ENCODE measurements at places on chromosomes 1 and 21. TPM values are rescaled to one million over a fixed set of nuclear protein-coding genes. Genes with fewer than 3 reads are reported as not detected.

Gene SAMD11
- total RNA-seq, result not detected

GRCh38 chr1:67053535-67053784, 488 bp downstream of the SLC35D1 start:
- DNase-seq, result no peak

Gene FCRL1
- total RNA-seq, result not detected

DNA sequence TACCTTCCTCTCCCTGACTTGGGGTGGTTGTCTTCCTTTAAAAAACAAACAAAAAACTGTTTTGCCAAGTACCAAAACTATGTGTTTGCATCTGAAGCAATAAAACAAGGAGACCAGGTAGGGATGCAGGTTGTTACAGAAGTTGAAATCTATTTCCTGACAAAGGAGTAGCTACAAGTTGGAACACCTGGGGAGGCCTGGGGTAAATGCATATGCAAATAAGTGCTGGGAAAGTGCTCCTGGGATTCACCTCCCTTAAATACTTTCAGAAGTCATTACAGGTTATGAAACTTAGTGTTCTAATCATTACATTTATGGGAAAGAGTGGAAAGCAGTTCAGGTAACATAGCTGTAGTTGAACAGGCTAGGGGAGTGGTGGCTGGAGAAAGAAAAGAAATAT, 1.9 kb upstream of the TSNAX start:
- no peak for DNase-seq

DNA sequence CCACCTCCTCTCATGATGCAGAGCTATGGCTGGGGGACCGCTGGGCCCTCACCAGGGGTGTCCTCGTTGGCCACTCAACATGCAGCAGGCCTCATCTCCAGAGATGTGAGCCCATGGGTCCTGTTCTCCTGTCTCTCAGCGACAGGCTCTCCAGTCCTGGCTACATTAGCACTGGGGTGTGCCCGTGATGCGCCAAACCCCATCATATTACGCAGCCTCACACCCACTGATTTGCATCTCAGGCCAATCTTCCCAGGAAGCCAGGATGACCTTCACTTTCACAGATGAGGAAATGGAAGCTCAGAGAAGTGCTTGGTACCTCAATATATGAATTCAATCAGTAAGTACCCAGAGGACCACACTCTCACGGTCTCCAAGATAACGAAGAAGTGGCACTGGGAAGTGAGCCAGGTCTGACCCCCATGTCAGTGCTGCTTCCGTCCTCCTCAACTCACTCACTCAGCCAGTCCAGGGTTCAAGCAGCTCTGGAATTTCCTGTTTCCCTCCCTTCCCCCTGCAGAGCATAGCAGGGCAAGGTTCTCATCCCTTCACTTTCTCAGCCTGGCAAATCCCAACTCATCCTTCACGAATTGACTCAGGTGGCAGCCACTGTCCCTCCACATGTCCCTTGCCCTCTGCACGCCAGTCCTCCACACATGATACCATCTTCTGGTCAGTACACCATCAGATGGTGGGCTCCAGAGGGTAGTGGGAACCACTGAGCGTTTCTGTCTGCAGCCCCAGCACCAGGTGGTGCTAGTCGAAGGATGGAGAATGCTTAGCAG, 28.9 kb upstream of the EVA1B start:
- no peak for DNase-seq

- no peak for DNase-seq
Measured at GRCh38 chr1:244200596-244200995, 149.5 kb downstream of the ZBTB18 start.

Gene CFHR3
- not detected for total RNA-seq

GRCh38 chr1:69363236-69363635, 204.5 kb upstream of the LRRC7 start:
- DNase-seq, result no peak

DNA sequence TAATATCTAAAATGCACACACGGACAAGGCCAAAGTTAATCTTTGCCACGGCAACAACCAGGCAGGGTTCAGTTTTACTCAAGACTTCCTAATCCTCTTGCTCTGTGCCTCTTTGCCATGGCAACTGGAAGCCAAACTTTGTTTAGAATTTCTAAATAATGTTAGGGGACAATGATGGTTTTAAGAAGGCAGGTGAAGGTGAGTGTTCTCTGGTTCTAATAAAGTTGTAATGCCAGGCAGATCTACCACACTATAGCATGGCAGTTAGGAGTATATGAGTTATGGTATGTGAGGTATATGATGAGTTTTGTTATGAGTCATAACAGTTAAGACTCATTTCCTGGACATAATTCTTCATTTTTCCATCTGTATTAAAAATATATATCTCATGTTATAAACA, 2.7 kb downstream of the PTPRC start:
- DNase-seq, result peak; percentile 74

DNA sequence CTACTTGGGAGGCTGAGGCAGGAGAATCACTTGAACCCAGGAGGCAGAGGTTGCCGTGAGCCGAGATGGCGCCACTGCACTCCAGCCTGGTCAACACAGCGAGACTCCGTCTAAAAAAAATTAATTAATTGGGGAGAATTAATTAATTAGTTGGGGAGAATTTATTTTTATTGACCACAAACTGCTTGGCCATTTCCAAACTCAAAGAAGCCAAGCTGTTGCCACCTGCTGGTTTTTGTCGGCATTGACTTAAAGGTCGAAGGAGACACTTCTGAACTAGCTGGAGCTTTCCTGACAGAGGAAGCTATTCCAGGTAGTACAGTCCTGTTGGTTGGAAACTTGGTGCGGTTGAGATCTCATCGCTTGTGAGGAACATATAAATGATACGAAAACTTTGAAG, 13.1 kb downstream of the MAP1LC3C start:
- peak; percentile 38 for DNase-seq

Gene COL8A2
- not detected for total RNA-seq

GRCh38 chr1:237888143-237888542, 2.6 kb downstream of the ZP4 start:
- DNase-seq, result no peak

DNA sequence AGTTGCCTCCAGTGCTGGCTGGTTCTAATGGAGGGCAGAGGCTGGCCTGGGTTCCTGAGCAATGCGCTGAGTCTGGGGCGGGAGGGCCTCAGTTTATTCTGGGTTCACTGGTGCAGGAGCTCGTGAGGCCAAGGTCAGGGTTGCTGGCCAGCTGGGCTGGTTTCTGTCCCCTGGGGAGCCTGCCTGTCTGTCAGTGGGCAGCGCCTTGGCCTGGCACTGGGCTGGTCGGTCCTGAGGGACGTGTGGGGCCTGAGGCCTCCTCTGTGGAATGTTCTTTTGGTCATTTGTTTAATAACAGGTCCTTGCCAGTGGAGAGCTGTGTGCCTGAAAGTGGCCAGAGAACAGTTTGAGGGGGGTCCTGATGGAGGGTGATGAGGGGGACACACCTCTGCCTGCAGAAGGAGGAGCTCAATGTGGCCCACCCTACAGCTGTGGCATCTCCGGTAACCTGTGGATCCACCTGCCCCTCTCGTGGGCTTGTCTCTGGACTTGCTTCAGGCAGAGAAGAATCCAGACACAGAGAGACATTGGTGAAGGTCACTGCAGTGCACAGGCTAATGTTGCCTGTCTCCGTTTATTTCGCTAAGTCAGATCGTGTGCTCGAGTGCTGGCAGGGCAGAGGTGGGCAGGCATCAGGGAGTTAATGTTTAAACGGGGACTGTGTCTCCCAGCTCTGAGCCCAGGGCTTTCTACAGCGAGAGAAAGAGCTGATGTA, 34.6 kb downstream of the COQ8A start:
- no peak for DNase-seq

Gene MNDA
- not detected for total RNA-seq

- no peak for DNase-seq
Measured at GRCh38 chr1:235617808-235618207, 31.8 kb downstream of the GNG4 start.

DNA sequence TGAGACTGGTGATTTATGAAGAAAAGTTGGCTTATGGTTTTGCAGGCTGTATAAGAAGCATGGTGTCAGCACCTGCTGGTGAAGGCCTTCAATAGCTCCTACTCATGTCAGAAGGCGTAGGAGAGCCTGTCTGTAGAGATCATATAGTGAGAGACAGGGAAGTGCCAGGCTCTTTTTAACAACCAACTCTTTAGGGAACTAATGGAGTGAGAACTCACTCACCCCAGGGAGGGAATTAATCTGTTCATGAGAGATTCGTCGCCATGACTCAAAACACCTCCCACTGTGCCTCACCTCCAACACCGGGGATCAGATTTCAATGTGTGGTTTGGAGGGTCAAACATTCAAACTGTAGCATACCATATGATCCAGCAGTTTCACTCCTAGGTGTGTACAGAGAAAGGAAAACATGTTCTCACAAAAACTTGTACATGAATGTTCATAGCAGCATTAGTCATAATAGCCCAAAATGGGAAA, 72.6 kb downstream of the TTC3 start:
- DNase-seq, result no peak

Gene RHD
- total RNA-seq, result not detected

DNA sequence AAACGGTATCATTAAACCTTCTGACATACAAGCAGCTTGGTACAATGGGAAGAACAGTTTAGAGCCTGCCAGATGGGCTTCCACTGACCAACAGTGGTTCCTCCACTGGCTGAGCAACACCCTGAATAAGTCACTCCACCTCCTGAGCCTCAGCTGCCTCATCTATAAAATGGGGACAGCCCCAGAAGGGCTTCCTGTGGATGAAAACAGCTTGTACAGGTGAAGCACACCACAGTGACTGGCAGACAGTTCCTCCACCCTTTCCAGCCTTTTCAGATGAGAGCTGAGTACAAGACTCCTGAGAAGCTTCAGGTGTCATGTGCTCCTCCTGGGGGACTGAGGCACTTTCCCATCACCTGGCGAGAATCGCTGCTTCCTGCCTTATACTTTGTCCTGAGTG, 2.1 kb downstream of the CAPZB start:
- peak; percentile 54 for DNase-seq

GRCh38 chr1:243313635-243314536, 58.0 kb downstream of the SDCCAG8 start:
- no peak for DNase-seq

Gene HSPB7
- total RNA-seq, result not detected

GRCh38 chr1:12539705-12540579, 78.1 kb downstream of the DHRS3 start:
- no peak for DNase-seq

Gene NUDT4B
- not detected for total RNA-seq

DNA sequence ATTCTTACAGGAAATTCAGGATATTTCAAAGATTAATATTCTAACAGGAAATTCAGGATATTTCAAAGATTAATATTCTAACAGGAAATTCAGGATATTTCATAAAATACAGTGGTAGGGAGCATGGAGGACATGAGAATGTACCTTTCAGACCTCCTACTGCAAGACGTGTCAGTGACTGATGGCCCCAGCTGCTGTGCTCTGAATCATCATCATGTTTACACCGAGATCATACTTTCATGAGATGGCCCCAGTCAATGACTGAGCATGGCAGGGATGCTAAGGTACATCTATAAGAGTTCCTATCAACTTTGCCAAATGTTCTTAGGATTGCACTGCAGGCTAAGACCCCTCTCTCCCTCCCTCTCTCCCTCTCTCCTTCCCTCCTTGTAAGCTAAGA, 69.0 kb downstream of the HFM1 start:
- no peak for DNase-seq

GRCh38 chr1:209805875-209806760, at the start of gene IRF6:
Gene IRF6, minus strand, starts transcription at chr1:209806142. Its CDS starts 4,729 bp downstream, at chr1:209801413.
- DNase-seq, result peak; percentile 71

- DNase-seq, result no peak
Measured at GRCh38 chr1:54980046-54980527, 341 bp upstream of the TMEM61 start.

GRCh38 chr1:38297842-38298241, 251.2 kb upstream of the POU3F1 start:
- no peak for DNase-seq

DNA sequence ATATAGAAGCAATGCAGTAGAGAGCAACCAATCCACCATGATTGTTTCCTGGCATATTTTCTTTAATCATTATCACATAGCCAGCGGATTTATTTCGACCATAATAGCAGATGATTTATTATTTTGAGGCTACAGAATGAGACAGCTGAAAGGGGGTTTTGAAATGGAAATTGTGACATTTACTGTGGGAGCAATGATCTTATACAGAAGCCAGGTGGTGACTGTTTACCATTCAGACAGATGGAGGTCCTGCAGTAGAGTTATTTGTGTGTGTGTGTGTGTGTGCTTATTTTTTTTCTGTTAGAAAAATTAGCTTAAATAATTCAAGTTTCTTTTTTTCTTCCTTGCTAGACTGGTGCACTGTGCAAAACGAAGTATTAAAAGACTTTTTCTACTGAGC, 1784.5 kb downstream of the MRPL39 start:
- no peak for DNase-seq

DNA sequence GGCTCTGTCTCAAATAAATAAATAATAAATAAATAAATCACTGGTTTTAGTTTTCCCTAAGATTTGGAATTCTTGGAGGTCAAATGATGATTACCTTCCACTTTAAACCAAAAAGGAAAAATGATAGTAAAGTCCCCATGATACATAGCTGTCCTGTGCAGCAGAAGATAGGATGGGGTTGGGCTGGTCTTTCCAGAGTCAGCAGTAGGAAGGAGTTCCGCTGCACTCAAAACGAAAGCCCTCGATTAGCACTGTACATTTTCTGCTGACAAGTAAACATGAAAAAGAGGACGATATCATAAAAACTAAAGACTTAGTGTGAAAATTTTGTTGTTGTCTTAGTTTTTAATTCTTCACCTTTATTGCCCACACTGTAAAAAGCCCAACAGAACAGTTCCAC, 79.7 kb downstream of the ATP5PO start:
- no peak for DNase-seq

Gene DNAJC16
- 13.4 TPM for total RNA-seq

Gene GPR153
- total RNA-seq, result 1.0 TPM

- DNase-seq, result no peak
Measured at GRCh38 chr1:109671067-109671466, 3.2 kb downstream of the GSTM2 start.

DNA sequence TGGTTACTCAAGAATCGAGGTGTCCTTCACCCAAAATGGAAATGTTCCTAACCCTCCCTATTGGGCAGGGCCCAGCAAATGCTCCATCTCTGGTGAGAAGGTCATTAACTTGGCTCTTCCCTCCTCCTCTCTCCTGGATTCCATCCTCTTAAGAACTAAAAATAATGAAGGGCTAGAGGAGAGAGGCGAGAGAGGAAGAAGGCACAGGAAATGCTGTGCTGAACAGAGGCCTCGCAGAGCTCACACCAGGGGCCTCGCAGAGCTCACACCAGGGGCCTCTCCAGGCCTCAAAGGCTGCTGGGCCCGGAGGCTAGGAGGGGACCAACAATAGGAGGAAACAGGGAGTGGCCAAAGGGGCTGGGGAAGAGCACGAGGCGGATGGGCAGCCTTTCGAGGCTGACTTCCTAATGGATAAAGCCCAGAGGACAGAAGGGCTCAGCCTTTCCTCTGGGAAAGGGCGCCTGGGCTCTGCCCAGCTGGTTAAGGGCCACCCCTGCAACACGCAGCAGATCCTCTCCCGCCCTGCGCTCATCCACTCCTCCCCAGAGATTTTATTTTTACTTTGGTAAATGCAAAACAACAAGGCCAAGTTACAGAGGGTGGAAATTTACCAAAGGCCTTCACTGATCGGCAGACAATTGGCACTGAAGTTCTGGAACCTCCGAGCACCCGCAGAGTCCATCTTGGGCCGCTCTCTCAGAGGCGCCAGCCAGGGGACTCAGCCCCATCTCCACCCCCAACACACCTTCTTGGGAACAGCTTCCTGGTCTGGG, 78.5 kb downstream of the ITPKB start:
- peak; percentile 39 for DNase-seq

Gene ZBTB48
- total RNA-seq, result 36.5 TPM
